Activated T-cell treated with anti-CD3 and anti-CD28 coated beads, Interleukin-2, amount 50 U/mL, for 72 hours (primary cell): ENCODE measurements at places on chromosomes 3 and 15. TPM values are rescaled to one million over a fixed set of nuclear protein-coding genes. Genes with fewer than 3 reads are reported as not detected.
A peak's percentile ranks its signal among the peaks of the same experiment; 100 is the strongest.

- peaks cover 9% of the 10 kb centered on the region for H3K36me3 ChIP-seq
- peaks cover 32% of the 10 kb centered on the region for H3K4me1 ChIP-seq
Measured at GRCh38 chr3:150555859-150556436, 9.4 kb downstream of the EIF2A start.

GRCh38 chr3:112681822-112682325 is 40.9 kb upstream of the CCDC80 start:
- peaks cover 13% of the 10 kb centered on the region for H3K4me1 ChIP-seq
- H3K27ac ChIP-seq: peak overlapping the region; percentile 55
- H3K36me3 ChIP-seq: no peaks in the 10 kb centered on the region
- DNase-seq: no peak
- no peak overlapping the region for H3K4me3 ChIP-seq

Gene GLDN
- not detected for total RNA-seq

Gene STXBP5L
- total RNA-seq: not detected

Gene CDC25A
- 27.8 TPM for total RNA-seq
